Stimulated activated CD8-positive, alpha-beta memory T cell treated with anti-CD3 and anti-CD28 coated beads, Interleukin-15, amount 100 ng/mL, for 4 hours (primary cell): ENCODE measurements at places on chromosomes 16 and 17.
A peak's percentile ranks its signal among the peaks of the same experiment; 100 is the strongest.

- no peak for DNase-seq
These were observed 671.8 kb downstream of the HS3ST4 start for GRCh38 chr16:26363581-26363980.

DNA sequence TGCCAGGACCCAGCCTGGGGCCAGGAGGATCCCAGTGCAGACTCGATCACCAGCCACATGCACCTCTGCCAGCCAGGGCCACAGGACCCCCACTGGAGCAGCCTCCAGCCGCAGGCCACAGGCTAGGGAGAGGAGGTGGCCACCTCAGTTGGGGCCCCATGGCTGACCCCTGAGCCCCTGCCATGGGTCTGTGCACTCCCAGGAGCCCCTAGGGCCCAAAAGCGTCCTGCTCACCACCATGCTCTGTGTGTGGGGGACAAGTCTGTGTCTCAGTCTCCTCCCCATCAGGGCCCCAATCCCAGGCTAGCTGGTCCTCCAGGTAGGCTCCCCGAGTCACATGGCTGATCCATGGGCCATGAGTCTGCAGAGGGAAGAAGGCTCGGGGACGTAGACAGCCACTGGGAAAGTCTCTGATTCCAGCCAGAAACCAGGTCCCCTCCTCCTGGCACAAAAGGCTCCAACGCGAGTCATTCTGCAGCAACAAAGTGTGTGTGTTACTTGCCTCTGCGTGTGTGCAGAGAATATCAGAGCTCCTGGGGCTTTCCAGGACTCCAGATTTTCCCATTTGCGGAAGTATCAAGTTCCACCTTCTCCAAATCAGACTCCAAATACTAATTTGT lies 6.1 kb upstream of the PRSS8 start:
- DNase-seq = no peak

DNA sequence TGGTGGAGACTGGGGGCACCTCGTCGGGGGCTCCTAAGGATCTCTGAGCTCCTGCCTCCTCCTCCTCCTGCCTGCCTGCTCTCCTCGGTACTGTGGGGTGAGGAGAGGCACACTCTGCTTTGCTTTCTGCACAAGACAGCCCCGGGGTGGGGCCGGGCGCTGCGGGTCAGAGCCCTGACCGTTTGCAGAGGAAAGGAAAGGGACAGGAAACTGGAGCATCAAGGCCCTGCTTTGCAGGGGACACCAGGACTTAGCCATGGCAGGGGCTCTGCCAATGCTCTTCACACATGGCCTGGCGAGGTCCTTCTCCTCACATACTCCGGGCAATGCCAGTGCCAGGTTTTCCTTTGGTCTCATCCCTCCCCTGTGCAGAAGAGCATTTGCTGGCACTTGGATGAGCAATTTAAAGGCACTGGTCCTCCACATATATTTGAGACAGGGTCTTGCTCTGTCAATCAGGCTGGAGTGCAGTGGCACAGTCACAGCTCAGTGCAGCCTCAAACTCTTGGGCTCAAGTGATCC lies 23.8 kb upstream of the DOC2B start:
- no peak for DNase-seq

- peak; percentile 20 for DNase-seq
These were observed at the start of gene WNT3 for GRCh38 chr17:46818316-46818928. TSS of gene WNT3 (minus strand) at chr17:46818692. CDS start at chr17:46818597, 95 bp downstream.

GRCh38 chr17:66691644-66692420 lies 143.1 kb upstream of the CACNG5 start:
- DNase-seq = no peak

DNA sequence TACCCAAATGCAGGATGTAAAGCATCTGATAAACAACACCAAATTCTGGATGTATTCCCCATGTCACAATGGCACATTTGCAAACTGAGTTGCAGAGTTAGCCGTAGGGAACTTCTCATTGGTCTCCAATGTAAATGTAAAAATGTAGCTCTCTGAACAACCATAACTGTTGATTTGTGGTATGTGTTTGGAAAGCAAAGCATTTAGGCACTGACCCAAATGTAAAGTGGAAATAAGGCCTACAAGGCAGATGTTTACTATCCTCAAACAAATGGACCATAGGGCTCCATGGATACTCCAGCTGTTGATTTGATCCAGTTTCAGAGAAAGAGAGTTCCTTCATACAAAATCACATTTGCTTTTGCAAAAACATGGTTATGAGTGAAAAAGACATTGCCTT lies 223.0 kb upstream of the ELAC2 start:
- DNase-seq = no peak

- no peak for DNase-seq
These were observed 34.8 kb downstream of the WDR45B start for GRCh38 chr17:82613283-82614094.

- DNase-seq = no peak
These were observed 15.8 kb downstream of the COPRS start for GRCh38 chr17:31843070-31843745.

DNA sequence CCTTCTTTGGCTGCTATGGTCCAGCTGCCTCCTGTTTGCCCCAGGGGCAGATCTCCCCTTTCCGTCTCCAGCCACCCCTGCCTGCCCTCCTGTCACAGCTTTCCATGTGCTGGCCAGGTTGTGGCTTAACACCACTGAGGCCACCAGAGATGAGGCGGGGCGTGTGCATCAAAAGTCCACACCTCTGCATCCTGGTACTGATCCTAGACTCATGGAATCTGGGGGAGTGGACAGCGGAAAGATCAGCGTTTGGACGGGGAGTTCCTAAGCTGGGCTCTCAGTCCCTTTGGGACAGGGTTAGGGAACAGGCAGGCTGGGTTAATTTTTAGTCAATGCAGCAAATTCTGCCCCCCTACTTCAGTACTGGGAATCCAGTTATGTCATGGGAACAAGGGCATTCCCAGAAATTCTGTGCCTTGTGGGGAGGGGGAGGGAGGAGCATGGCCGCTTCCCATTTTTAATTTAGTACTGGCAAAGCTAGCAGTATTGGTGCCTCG lies 3.9 kb downstream of the IGFBP4 start:
- DNase-seq = no peak

DNA sequence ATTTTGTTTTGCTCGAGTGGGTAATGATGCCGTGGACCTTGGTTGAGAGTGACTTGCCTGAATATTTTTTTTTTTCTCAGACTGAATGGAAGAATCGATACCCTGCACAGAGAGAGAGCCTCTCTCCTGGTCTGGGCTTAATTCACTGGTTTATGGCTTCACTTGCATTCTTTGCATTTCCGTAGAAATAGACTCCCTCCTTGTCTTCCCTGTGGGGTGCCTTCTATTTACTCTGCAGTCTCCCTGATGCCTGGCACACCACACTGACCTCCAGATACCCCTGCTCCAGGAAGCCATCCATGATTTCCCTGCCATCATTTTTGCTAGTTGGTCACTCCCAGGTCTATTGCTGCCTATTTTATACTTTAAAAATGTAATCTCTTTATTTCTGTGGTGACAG lies 238.0 kb downstream of the SNX29 start:
- DNase-seq = no peak

- DNase-seq = peak; percentile 60
These were observed 20.7 kb upstream of the ADCY7 start for GRCh38 chr16:50245417-50246298.

- DNase-seq = no peak
These were observed 9.0 kb upstream of the NXPH3 start for GRCh38 chr17:49566668-49567071.

GRCh38 chr17:65099941-65100315 lies 37.2 kb upstream of the RGS9 start:
- peak; percentile 69 for DNase-seq

- DNase-seq = no peak
These were observed 14.4 kb downstream of the RHOT1 start for GRCh38 chr17:32156656-32157055.

DNA sequence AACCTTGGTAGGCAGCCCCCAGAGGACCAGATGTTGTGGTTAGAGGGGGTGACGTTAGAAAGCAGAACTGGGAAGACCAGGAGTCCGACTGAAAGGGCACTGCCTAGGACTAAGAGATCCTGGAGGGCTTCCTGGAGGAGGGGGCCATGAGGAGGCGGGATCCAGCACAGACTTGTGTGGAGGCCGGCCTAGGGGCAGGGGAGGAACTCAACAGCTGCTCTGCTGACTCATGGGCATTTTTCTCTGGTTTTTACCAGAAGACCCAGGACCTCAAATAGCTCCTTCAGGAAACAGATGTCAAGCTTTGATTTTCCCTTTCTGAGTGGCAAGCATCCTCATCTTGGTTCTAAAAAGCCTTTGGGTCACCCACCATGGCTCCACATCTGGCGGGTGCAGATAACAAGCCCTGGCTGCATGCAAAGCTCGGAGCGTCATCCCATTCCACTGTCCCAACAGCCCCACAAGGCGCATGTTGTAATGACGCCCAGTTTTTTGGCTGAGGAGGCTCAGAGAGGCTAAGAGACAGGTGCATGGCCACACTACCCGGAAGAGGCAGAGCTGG lies 29.0 kb downstream of the IL21R start:
- DNase-seq = no peak

DNA sequence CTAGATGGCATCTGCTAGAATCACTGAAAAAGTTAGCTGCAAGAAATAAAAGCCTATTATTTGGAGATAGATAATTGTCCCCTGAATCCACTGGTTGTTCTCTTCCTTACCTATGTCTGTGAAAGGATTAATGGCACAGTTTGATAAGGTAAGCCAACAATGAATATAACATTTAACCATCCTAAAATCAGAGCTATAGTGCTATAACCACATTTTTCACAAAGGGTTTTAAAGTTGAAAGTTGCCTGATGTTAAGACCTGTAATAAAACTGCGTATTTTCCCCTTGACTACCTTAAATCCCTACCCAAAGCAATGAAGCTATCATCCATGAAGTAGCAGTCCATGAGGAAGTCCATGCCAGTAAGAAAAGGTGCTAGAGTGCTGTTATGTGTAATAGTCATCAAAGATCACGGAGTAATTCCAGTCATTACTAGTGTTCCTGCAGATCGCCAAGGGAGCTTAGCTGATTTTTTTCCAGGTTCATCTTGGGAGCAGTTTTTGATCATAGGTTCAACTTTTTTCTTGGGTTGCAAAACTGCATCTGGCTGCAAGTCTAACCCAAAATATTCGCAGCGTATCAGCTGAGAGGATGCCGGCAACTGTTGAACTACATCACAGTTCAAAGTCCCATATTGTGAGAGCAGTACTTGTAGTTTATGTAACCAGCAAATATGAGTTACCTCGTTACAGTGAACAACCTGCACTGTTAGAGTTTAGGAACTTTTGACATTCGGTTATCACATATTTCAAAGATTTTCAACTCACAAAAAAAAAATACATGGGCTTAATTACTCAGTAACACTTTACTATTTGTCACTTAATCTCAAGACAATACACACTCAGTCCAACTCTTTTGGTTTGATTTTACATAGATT lies 18.2 kb upstream of the RSL1D1 start:
- no peak for DNase-seq

- no peak for DNase-seq
These were observed 1.9 kb downstream of the MSI2 start for GRCh38 chr17:57257895-57258851.
